ENCODE measurements at places on chromosomes 13 and 19.

GRCh38 chr19:58474291-58474996, 1.7 kb upstream of the ZNF446 start:
- DNase-seq = no peak

- DNase-seq = no peak
These were observed 117.2 kb downstream of the ZIC5 start for GRCh38 chr13:99854366-99854765.

DNA sequence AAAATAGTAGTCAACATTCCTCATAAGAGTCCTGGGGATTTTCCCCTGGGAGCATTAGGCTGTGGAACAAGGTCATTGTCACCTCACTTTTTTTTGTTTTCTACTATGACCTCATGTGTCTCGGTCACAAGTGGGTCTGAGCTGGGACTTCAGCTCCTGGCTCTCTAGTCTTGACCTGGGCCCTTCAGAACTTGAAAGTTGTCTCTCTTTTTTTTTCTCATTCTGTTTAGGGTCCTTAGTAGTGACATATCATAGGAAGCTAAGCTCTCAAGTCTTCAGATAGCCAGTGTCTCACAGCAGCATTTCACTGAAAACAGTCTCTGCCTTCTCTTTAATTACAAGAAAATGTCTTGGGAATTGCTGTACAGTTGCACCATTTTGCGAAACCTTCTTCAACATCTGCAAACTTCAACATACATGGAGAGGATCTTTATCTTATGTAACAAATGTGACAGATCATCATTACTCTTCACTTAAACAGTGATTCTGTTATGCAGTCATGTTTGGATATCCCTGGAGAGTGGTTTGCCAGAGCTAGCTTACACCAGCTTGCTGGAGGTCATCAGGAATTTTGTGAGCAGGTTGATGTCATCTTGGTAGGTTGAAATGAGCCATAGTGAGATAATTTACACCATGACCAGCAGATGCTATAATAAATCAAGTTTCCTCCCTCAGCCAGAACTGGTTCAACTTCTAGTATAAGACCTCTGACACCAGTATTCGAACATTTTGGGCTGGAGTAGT, 131.5 kb downstream of the GPC5 start:
- DNase-seq = no peak

DNA sequence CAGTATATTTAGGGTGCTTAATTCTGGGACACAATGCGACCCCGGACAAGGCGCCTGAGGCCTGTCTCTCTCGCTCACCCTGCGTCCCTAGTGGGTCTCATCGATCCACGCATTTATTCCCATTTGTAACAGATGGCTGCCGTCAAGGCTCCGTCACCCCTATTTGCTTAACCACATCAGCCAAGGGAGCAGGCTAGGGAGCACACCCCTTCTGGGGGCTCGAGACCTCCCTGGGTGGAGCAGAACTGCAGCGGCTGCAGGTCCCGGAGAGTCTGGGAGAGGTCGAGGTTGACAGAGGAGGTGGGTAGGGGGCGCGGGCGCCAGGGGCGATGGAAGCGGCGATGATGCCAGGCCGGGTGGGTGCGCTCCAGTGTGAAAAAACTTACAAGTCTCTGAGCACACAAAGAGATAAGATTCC, 507 bp downstream of the ALG5 start:
- DNase-seq = no peak

DNA sequence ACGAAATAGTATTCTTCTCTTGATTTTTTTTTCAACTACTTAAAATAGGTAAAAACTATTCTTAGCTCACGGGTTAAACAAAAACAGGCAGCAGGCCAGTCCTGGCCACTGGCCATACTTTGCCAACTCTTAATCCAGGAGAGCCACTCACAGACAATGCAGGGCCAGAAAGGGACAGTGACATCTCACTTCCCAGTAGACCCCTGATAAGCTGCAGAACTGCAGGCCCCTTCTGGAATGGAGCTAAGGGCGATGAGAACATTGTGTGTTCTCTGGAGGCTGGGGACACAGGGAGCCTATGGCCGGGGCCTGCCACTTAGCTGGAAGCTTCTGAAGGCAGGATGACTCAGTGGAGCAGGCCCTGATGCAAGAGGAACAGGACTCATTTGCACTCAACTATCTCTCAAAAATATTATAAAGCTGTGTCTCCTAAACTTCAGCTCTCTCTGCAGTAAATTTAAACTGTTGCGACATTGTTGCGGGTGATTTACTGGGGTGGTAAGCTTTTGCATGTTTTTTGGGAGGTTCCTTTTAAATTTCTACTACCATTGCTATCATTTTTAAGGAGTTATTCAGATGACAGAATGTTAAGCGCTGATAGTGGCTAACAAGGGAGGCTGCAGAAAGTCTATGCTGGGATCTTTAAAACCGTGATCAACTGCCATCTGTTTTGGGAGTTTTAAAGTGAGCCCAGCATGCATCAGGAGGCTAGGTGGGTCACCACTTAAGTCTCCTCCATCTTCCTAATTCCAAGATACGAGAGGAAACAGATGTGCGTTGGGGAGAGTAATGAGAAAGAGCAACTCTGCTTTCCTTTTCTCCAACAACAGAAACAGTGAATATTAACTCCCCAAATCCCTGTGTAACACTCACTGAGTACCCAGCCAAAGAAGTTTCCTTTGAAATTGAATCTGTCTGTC, 33.2 kb upstream of the KATNAL1 start:
- DNase-seq = no peak

- DNase-seq = no peak
These were observed 939.0 kb upstream of the SLITRK1 start for GRCh38 chr13:84821261-84821660.

DNA sequence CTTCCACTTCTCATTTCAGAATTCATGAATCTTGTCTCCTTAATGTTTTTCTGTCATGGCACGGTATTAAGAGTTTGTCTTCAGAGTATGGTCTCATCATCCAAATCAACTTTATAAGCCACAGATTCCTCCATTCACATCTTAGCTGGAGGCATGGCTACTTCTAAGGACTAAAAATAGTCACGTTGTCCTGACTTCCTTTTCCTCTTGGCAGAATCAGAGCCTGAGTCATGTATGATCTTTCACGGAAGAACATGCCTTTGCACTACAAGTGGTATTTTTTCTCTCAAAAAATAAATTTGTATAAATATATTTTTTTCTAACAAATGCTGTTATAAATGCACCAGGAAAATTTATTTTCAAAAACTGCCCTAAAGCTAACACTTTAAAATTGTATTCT, 71.4 kb downstream of the ALOX5AP start:
- no peak for DNase-seq

DNA sequence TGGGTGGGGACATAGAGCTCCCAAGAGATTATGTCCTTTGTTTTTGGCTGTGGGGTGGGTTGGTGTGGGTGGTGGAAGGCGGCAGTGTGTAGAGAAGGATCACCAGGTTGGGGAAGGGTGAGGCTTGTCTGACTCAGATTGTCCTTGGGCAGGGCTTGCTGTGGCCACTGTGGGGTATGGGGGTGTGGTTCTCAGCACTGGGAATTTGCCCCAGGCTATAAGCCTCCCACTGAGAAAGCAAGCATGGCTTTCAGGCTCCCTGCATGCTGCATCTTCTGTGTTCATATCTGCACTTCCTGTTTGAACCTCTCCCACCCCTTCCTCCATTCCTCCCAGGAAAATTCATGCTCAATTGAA, 34.9 kb downstream of the DNAJC15 start:
- no peak for DNase-seq

DNA sequence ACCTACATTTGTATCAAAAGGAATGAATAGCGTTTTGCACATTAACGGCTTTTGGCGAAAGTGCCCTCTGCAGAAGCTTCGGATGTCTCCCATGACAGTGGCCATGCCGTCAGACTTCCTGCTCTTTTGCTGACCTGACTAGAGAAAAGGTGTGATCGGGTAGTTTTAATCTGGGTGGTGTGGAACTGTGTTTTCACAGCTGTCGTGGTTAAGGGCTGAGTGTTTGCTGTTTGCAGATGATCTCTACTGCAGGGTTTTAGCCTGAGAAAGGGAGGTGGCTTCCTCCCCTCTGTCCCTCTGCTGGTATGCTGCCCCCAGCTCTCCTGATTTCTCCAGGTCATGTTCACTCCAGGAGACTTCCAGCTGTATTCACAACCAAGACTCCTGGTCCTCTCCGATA, 22.4 kb downstream of the ZNF71 start:
- no peak for DNase-seq

- no peak for DNase-seq
These were observed 2.0 kb upstream of the PIK3R2 start for GRCh38 chr19:18150776-18151624.

DNA sequence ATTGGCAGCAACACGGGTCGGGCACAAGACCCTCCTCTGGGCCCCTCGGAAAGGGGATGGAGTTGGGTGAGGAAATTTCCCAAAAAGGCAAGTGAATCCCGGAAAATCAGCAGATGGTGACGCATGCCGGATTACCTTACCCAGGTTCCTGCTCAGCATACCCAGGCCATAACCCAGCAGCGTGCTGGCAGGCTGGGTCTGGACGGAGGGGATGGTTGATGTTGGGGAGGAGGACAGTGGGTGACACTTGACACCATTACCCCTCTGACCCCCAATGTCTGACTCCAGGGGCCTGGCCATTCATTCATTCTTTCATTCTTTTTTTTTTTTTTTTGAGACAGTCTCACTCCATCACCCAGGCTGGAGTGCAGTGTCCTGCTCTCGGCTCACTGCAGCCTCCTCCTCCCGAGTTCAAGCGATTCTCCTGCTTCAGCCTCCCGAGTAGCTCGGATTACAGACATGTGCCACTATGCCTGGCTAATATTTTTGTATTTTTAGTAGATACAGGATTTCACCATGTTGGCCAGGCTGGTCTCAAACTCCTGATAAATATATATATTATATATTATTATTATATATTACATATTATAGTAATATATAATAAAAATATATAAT, 799 bp downstream of the PVR start:
- no peak for DNase-seq

GRCh38 chr19:17306285-17306714, 628 bp downstream of the MRPL34 start:
- no peak for DNase-seq

DNA sequence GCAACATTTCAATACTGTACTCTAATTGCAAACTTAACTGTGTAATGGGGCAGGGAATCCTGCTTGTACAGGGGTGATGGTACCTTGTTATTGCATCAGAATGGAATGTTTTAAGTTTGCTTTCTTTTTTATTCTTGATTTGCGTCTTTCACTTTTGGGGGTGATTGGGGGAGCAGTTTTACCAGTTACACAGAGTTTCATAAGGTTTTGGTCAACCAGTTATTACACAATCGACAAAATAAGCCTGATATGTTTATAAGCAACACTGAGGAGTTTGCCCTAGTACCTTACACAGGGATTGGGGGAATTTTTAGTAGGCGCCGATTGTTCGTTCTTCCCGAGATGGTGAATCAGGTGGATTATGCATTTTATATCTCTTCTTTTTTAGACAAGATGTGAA, 2.7 kb downstream of the KLF5 start:
- DNase-seq = no peak

DNA sequence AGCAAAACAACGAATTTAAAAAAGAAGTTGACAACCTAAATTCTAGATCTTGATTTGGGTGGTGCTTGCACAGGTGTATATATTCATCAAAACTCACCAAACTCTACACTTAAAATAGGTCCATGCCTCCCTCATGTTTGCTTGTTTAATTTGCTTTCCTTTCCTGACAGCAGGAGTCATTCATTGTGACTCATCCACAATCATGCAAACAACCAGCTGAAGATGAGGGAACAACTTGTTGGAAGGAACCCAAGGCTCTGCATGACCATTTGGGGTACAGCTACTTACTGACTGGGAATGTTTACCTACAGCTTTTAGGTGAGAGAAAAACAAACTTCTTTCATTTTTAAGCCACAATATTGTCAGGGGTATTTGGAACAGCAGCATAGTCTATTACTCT, 96.6 kb downstream of the RXFP2 start:
- DNase-seq = no peak

DNA sequence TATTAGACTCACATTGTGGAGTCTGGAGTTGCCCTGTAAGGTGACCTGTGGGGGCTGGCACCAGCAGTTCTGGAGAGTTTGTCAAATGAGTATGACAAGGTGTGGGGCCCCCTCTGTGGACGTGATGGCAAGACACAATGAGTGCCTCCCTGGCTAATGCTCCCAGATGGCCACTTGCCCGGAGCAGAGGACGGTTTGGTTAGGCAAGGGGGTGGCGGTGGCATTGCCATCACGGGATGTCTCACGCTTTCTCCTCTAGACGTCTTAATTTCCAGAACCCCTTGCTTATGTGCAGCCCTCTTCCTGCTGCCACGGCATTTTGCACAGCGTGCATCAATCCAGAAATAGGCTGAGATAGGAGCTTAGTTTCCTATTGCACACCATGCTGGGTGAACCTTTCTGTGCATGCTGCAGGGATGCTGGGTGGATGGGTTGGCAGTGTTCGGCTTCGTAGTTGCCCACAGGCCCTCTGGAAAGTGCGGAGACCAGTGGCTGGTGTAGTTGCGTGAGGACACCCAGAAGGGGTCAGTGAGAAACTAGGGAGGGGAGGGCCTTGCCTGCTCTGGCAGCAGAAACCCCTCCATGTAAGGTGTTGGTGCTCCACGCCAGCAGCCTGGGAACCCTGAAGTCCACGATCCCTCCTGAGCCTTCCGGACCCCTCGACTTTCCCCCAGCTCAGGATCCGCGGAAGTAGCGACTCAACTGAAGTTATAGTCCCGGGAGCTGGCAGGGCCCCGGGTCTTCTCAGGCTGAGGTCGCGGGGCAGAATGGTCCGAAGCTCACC, 18.1 kb upstream of the LRP3 start:
- DNase-seq = no peak

DNA sequence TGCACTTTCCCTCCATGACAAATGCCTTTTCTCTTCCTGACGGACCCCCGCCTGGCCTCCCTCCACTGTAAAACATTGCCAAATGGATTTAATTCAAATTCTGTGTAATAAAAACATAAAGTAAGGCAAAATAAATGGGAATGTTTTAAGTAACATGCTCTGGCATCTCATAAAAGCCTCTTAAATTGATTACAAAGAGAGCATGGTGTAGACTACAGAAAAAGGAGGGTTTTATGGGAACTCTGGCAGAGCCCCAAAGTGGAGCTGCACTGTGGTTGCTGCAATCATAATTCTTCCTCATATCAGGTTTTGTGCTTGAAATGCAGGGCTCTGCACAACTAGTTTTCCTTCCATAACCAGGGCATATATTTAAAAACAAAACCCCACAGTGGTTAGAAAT, 44.3 kb upstream of the SIAH3 start:
- no peak for DNase-seq

GRCh38 chr13:56670563-56670962, 470.2 kb upstream of the PRR20A start:
- DNase-seq = no peak

DNA sequence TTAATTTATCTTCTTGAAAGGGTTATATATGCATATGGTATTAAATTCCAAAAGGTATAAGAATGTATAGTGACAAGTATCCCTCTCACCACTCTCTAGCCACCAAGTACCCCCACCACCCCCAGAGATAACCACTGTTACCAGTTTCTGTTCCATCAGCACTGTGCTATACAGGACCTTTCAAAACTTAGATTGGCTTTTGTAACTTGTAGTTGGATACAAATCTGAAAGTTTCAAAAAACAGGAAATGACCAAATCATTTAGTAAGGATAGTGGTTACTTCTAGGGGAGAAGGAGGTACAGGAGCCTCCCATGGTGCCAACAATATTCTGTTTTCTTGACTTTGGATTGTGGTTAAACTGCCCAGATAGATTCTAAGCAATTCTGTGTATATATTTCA, 56.7 kb downstream of the AKAP11 start:
- no peak for DNase-seq

GRCh38 chr19:17393002-17393401, 994 bp downstream of the CCDC194 start:
- DNase-seq = no peak

Data from stimulated activated CD8-positive, alpha-beta memory T cell treated with anti-CD3 and anti-CD28 coated beads, Interleukin-7, amount 100 ng/mL, for 1 hour (primary cell).